CD4-positive, alpha-beta T cell treated with Interferon alpha-2 for 1 hour (primary cell): ENCODE measurements at places on chromosomes 6 and 20.

DNA sequence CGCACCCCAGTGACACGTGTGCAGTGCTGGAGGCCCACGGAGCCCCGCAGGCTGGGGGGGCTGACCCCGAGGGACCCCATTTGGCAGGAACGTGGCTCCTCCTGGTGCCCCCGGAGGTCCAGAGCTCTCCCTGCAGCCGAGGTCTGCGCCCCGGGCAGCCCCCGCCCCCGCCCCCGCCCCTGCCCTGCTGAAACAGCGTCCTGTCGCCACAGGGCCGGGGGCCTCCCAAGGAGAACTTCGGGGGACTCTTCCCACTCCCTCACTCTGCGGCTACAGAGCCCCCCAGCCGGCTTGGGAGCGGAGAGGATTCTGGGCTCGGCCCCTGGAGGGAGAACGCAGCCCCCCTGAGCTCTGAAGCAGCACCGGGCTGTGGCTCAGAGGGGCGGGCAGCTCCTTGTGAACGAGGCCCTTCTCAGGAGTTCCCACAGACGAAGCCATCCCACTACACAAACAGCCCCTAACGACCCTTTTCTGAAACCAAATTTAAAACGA, 115.2 kb downstream of the DLL1 start:
- no peak for DNase-seq

DNA sequence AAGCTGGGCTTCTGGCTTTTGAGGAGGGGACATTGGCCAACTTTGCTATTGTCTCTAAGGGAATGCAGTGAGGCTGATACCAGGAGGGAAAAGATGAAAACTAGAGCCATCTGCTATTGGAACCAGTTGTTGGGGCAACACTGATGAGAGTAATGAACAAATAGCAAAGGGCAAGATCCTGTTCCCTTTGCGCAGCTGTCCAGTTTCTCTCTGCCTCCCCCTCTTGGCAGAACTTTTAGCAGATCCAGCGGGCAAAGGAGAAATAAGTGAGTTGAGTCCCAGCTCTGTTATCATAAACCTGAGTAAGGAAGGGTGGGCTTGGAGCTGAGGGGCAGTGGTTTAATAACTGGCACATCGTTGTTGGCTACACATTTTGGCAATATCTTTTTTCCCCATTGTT, 126.8 kb downstream of the AKAP7 start:
- DNase-seq: no peak

DNA sequence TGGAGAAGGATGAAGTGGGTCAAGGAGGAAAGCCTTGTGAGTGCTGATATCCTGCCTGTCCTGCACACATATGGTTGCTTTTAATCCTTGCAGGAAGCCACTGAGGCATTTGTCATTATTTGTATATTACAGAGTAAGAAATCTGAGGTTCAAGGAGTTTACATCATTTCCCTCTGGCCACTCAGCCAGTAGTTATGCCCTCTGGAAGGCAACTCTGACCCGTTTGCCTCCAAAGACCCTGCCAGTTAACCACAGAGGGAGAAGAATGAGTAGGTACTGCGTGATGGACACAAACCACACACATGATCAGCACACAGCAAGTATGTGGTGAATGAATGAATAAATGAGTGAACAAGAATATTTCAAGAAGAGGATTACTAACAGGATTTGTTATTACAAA, 7.9 kb upstream of the FAM210B start:
- DNase-seq: no peak

DNA sequence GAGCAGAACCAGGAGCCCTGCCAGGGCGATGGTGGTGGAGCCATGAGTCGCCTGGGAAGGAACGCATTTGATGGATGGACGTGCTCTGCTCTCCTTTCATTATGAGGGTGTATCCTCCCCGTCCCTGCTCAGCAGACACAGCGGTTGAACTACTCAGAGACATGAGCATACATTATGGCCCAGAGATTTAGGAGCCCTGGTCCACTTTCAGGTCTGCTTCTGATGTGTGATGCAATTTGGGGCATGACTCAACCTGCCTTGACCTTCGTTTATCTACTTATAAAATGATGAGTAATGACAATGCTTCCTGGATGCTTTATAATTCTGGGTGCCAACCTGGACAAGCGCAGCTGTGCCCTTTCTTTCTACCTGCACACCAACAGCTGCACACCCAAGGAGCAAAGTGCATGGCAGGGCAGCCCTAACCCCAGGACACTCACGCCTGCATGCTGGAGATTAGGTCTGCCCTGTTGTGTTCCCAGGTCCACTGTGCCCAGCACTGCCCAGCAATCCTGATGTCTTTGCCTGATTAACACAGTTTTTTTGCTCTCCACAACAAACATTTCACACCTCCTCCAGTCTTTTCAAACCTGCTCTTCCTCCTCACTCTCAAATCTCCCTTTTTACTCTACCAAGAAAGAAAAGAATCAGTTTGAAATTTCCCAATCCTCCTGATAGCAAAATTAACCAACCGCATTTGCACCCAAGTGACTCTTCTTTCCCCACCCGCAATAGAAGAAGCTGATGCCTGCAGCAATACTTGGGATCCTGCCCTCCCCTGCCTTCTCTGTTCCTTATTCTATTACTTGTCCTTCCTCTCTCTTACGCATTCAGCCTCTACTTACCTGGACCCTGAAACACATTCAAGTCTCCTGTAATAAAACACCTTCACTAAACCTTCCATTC, 81.2 kb downstream of the EZR start:
- DNase-seq: no peak

- no peak for DNase-seq
Observed at GRCh38 chr20:61901392-61902220, 164.1 kb downstream of the TAF4 start.

DNA sequence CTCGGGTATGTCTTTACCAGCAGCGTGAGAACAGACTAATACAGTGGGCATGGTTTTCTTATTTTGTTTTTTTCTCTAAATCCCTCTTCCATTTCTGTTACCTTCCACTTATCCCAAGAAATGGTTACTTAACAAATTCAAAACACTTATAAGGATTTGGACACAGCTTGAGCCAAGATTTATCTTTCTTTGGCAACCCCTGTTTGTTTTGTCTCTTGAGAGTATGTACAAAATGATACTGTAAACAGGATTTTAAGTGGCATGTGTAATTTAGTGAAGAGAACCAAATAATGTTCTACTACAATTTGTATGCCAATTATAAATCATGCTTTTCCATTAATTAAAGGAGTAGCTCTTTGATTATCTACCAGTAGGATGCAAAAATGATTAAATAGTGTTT, 51.4 kb downstream of the PPP1R14C start:
- DNase-seq: no peak

DNA sequence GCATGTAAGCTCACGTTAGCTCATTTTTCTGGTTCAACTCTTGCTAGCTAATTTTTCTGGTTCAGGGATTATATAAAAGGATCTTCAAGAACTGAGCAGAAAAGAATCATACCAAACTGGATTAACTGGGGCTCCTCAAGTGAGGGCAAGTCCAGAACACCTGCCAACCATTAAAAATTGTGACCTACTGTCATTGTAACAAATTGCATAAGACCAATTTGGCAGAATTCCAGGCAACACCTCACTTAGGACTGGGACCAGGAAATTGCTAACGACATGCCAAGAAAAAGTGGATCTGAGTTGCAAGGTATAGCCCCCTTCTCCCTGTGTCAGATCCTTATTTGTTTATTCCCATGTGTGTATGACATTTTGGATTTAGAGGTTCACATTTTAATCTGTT, 216.6 kb downstream of the HIVEP2 start:
- no peak for DNase-seq

- DNase-seq: no peak
Observed at GRCh38 chr6:15088904-15089568, 156.8 kb upstream of the JARID2 start.

- DNase-seq: no peak
Observed at GRCh38 chr20:60428651-60429050, 470.4 kb downstream of the CDH26 start.

DNA sequence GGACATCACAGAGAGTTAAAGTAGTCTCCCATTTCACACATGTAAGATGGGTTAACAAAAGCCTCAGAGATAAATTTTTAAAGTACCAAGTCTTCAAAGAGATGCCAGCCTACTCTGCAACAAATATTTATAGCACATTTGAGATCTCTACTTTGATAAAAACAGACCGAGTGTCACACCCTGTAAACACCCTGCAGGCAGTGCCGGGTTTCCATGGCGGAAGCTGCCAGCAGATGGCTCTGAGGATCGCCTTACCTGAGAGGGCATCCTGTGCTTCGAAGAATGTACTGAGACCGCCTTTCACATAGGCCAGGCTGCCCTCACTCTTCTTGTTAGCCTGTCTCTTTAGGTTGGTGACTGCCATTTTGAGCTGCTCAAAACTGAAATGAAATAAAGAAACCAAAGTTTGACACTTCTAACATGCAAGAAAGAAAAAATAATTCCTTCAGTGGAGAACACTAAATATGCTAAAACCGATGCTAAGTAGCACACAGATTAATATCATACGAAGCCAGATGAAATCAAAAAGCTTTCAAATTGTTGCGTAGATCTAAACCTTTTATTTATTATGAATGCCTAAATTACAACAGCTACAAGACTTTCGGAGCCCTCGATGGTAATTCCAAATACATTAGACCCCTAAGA, 39.3 kb downstream of the HUS1B start:
- DNase-seq: peak; percentile 30

DNA sequence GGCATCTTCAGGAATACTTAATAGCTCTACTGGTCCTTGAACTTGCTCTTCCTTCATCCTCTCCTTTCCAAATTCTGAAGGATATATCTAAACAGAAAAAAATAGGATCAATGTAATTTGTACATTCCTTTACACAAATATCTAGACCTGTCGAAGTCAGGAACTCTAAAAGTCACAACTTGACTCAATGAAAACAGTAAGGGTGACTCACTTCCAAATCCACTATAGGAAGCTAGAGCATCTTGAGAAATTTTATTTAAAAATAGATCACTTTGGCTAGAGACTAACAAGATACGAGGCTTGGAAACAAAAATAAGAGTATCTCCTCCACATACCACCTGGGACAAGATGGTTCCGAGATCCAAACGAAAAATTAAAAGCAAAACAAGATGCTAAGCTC, 12.2 kb downstream of the ESF1 start:
- no peak for DNase-seq

DNA sequence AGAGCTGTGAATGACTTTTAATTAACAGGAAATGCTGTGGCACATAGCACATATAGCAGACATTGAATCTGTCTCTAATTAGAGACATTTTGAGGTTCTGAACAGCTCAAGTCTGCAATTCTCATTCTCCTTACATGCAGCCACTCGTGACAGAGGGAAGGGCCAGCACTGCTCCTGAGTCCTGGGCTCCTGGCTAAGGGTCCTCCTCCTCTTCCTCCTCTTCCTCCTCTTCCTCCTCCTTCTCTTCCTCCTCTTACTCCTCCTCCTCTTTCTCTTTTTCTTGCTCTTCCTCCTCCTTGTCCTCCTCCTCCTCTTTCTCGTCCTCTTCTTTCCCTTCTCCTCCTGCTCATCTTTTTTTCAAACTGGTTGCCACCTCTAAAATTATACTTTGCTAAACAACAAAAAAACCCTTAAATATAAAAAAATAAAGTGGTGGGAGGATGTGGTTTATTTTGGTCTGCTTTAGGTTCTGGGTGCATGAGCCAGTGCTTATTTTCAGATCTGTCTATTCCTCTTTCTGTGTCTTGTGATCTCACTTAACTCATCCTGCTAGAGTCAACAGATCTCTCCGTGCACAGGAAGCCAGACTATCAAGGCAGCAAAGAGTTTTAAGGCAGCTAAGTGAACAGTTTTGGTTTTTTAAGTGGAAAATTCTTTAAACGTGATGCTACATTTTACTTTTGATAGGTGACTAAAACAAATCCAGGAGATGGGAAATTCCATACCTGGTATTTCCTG, 159.3 kb downstream of the CD83 start:
- peak; percentile 58 for DNase-seq

DNA sequence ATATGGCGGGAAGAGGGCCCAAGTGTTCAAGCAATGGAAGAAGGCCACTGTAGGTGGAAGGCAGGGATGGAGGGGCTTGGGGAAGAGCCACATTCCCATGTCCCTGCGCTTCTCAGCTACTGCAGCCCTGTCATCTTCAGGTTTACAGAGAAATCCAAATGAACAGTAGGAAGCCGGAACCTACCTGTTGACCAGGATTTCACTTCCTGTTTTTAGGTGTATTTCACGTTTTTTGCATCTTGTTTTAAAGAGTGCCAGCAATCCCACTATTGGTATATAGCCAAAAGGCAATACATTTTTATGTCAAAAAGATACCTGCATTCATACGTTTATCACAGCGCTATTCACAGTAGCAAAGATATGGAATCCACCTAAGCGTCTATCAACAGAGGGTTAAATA, 159.2 kb downstream of the SLC35B3 start:
- no peak for DNase-seq

- DNase-seq: peak; percentile 51
Observed at GRCh38 chr6:30720738-30721197, 616 bp downstream of the TUBB start.

DNA sequence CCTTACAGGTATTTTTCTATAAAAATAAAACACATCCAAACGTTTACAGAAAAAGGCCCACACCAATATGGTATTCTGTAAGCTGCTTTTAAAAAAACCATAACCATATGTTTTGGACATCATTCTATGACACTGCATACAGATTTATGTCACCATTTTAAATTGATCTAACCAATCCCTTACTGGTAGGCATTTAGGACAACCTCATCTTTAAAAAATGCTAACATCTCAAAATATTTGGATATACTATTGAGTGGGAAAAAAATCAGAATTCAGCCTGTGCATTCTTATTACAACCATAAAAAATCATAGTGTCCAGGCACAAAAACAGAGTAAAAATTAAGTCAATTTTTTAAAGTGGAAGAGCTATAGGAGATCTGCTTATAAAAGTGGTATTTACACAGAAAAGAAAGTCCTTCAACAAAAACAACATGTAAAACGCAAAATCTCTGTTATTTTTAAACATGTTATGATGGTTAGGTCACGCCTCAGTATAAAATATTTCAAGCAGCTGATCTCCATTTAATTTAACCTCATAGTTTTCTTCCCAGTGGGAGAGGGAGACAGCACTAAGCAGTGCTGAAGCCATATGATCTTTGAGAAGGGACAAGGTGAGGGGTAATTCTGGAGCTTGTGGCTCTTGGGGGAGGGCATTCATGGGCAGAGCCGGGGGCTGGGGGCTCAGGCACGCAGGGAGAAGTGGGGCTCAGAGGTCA, 21.2 kb downstream of the TRAM2 start:
- DNase-seq: no peak

GRCh38 chr6:90547991-90548390, 38.9 kb downstream of the MAP3K7 start:
- no peak for DNase-seq

GRCh38 chr6:65410309-65410708, 296.7 kb downstream of the EYS start:
- no peak for DNase-seq

- no peak for DNase-seq
Observed at GRCh38 chr6:56938649-56939191, 16.2 kb upstream of the BEND6 start.

DNA sequence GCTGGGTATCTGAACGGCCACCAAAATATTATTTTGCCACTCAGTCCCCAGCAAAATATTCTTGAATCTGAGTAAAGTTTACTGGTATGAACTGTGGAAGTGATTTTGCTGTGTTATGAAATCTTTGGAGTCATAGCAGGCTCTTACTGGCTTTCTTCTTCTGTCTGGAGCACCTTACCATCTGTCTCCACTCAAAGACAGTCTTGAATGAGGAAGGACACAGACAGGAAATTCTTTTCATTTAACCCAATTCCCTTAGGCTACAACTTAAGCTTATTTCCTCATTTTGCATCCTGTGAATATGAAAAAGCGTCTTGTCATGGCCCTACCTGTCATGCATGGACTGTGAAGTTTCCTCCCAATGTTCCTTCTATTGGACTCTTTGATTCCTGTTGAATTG, 24.7 kb downstream of the FNDC1 start:
- no peak for DNase-seq

- DNase-seq: no peak
Observed at GRCh38 chr6:106155219-106155830, 69.2 kb downstream of the PRDM1 start.

- DNase-seq: peak; percentile 62
Observed at GRCh38 chr6:134379076-134379475, 61.2 kb upstream of the SGK1 start.
